ENCODE measurements at places on chromosomes 2 and 18. TPM values are rescaled to one million over a fixed set of nuclear protein-coding genes. Genes with fewer than 3 reads are reported as not detected.

SNORC gene
- total RNA-seq = 0.40 TPM

- no peak for DNase-seq
Measured at GRCh38 chr2:217743966-217744761, 258.6 kb downstream of the TNS1 start.

DNA sequence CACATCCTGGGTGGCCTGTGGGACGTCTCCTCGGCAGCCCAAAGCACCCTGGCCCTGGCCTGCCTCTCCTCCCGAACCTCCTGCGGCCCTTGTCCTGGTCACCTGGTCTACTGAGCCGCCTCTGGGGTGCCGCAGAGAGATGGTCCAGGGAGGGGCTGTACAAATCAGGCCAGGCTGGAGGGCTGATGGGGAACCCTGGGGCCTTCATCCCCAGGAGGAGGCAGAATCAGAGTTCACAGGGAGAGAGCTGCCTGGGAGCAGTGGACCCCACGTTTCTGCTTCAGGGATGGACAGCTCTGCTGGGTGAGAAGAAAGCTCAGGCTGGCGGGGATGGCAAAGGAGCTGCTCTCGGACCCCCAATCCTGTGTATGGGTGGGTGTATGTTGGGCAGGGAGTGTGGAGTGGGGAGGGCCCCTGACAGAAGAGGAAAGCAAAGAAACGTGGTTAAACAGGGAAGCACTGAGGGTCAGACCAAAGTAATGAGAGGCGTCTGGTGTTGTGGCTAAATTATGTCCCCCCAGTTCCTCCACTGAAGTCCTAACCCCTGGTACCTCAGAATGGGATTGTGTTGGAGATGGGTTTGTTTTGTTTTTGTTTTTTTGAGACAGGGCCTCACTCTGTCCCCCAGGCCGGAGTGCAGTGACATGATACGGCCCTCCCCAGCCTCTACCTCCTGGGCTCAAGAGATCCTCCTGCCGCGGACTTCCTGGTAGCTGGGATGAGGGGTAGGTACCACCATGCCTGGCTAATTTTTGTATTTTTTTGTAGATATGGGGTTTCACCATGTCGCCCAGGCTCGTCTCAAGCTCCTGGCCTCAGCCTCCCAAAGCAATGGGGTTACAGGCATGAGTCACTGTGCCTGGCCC is 73.4 kb upstream of the SMAD7 start:
- DNase-seq = no peak

DNA sequence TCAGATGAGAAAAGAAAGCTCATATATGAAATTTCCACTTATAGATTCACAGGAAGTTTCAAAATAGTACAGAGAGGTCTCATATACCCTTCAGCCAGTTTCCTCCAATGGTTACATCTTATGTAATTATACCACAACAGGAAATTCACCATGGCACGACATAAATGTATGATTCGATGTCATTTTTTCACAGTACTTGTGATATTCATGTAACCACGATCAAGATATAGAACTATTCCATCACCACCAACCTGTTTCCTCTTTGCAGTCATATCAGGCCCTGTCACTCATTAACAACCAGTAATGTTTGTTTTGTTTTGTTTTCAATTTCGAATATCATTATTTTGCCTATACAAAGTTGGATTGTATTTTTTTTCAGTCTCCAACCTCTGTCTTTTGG is 314.3 kb upstream of the POU3F3 start:
- DNase-seq = no peak

CNRIP1 gene
- total RNA-seq = 36.9 TPM
